ENCODE measurements at places on chromosomes 7 and 10.

DNA sequence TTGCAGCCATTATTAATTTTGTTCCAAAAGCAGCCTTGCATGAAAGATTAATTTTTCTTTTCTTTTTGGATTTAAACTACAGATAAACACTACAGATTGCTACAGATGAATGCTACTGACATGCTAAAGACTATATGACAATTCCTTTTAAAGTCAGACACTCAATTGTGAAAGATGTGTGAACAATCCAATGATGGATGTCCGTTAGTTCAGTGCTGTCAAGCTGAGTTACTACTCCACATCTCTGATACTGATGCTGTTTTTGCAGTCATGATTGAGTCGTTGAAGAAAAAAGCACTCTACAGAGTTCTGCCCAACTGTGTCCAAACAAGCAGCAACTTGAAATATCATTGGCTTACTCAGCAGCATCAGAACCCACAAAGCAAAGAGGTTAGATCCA is 146.8 kb downstream of the OTUD1 start:
- DNase-seq, result no peak

DNA sequence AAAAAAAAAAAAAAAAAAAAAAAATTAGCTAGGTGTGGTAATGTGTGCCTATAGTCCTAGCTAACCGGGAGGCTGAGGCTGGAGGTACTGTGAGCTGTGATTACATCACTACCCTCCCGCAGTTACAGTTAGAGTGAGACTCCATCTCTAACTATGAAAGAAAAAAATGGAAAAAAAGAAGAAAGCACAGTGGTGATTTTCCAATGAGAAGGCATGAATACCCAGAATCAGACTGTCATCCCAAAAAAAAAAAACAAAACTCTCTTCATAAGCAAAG is 269.9 kb upstream of the MKLN1 start:
- no peak for DNase-seq

- DNase-seq, result no peak
Observed at GRCh38 chr7:121621937-121622336, 225.8 kb upstream of the FAM3C start.

DNA sequence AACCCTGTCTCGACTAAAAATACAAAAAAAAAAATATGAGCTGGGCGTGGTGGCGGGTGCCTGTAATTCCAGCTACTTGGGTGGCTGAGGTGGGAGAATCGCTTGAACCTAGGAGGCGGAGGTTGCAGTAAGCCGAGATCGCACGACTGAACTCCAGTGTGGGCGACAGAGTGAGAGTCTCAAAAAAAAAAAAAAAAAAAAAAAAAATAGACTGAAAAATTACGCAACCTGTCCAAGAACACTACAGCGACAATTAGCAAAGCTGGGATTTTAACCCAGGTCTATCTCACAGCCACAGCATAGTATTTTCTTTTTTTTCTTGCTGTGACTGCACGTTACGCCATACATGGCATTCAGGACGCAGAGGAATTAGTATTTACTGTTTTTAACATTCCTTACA is 1.1 kb upstream of the RABGEF1 start:
- DNase-seq, result no peak

DNA sequence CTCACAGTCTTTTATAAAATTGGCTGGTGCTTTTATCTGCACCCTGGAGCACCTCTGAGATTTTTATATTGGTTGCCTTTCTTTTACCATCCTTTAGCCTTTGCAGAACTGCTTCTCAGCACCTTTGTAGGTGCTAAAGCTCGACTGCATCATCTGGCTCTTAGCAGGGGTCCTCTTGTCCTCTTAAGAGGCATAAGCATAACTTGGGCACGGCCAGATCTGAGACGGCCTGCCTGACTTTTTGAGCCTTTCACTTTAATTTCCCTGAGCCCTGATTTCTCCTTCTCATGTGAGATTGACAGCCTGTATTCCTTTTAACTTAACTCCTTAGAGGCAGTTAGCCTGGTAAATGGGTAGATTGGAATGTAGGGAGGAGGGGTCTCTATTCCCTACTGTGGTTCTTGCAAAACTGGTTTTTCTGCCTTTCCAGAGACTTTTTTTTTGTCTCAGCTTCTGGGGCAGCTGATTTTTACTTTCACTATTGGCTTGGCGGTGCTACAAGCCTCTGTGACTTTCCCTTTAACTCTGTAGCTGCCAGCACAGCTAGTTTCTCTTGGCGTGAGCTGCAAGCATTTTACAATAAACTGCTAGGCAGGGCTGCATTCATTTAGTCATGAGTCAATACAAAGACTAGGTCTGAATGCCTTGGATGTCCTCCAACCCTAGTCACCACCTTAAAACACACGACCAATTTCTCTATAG is 24.0 kb downstream of the ZPBP start:
- DNase-seq, result no peak

DNA sequence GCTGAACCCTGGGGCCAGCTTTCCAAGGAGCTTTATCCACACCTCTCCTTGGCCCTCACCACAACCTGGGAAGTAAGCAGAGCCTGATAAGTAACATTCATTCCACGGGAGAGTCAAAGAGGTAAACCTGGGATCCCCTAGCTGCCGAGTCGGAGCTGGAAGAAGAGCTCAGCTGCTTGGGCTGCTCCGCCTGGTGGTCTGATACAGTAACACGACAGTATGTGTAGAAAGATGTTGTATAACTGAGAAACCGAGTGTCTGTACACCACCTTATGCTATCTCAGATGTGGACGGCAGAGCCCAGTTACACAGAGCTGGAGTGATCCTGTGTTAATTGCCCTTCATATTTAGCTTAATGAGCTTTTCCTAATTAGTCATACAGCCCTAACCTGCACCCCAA is 151.3 kb upstream of the KMT2E start:
- DNase-seq, result no peak

DNA sequence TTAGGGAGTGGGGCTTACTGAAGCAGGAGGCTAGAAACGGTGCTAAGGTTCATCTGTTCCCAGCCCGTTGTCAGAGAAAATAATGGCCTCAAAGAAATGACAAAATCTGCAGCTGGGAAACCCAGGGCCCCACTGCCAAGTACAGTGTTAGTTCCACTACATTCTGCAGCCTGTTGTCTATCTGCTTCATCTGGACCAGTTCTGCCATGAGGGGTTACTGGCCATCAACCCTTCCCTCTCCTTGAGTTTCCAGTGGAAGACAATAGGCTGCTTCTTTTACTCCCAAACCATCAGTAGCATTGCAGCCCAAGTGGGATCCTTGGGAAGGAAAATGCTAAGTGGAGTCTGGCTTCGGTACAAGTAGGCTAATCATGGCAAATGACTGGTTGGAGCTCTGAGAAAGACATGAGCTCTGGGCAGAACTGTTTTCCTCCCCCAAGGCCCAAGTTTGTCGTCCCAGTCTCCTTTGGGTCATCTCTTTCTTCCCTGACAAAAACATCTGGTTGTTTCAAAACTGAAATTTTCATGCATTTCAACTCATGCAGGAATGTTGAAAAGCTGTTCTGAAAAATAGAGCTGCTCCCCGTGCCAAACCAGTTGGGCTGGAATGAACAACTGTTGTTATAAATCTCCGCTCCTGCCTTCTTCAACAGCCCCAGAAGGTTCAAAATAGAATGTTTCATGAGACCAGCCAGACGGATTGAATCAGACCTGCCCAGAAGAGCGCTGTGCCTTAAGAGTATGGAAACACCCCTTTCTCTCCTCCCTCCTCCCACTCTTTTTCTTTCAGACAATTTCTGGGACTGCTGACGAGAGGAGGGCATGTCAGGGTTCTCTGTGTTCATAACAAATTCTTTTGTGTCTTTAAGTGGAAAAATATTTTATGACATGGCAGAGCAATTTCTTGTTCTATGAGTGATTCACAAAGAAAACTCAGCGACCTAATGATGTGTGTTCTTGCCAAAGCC is 116.6 kb downstream of the RAB18 start:
- DNase-seq, result no peak

- DNase-seq, result no peak
Observed at GRCh38 chr10:5013385-5013784, 9.7 kb upstream of the AKR1C2 start.

DNA sequence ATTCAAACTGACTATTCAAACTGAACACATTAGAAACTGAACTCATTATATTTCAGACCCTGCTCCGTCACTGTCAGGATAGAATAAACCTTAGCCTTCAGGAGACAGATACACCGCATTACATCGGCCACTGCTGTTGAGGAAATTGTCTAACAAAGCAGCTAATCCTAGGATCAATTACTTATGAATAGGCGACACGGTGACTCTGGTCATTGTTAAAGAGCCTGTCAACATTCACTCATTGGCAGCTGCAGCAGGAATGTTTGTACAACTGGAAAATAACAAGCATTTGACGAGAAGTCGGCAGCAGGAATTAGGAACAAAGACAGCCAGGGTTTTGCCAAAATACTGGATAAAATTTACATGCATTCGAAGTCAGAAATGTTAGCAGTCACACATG is 112.0 kb upstream of the MKX start:
- no peak for DNase-seq

DNA sequence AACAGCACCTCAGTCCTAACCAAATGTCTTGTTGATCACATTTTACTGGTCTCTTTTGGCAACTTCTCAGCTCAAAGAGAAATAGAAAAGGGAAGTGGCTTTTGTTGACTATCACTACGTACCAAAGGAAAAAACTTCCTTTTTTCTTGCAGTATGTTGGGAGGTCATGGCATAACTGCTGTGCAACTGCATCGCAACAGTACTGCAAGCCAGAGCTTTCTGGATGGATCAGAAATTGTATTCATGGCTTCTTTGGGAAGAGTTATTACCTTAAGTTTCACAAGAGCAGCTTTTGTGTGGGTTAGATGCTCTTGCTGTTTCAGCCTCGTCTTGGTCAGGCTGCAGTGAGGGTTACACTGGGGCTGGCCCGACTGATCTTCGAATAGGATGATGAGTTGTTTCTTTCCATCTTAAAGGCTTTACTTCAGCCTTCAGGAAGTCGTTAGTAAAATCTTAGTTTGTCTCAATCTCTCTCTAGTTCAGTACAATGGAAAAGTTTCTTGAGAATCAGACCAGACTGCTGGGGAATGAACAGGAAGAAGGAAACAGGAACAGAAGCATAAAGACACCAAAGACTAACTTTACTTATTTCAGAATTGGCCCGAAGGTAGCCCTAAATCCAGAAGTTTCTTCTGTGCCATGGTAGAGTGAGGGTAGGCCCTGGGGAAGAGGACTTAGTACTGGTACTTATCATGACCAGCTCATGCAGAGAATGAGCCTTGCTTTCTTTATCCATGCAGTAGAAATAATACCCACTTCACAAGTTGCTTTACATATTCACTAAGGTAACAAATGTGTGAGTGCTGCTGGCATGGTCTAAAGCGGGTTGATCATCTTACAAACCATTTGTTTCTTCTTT is 153.6 kb downstream of the CELF2 start:
- no peak for DNase-seq

DNA sequence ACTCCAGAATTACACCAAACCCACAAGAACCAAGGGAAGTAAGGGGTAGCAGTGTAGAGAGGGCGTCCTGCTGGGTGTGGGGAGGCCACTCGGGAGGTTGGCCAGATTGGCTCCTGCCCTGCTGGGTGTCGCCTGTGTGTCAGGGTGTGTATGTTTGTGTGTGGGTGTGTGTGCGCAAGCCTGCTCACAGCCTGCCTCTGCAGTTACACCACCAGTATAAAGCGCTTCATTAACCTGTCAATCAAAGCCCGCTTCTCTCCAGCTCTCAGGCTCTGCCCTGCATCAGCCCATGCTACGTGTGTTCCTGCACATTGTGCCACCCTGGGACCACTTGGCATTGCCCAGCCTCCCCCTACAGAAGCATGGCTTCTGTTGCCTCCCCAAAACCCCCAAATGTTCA is 83.3 kb upstream of the PAX2 start:
- no peak for DNase-seq

GRCh38 chr10:101839416-101840063 is 4.1 kb downstream of the KCNIP2 start:
- peak; percentile 51 for DNase-seq

GRCh38 chr7:123711832-123712293 is 36.9 kb downstream of the WASL start:
- DNase-seq, result no peak

- peak; percentile 13 for DNase-seq
Observed at GRCh38 chr7:101126651-101127459, at the start of gene SERPINE1. SERPINE1 (plus strand) TSS chr7:101127104; CDS start chr7:101128394, 1,290 bp downstream.

DNA sequence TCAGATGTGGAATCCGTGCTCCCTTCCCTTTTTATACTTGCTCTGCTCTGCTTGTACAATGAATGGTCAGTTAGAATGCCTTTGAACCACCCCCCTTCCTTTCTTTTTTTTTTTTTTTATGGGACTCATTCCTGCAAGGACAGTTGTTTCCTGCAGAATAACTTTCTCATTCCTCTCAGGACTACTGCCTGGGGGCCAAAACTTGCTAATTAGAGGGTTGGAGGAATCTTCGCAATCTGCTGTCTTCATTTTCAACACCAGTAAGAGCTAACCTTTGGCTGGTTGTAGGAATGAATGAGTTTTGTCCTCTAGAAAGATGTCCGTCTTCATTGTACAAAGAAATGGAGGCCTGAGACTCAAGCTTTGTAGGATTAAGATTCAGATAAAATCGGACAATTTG is 868.1 kb downstream of the LRMDA start:
- no peak for DNase-seq

- DNase-seq, result no peak
Observed at GRCh38 chr7:98196706-98197605, 14.3 kb upstream of the BHLHA15 start.

DNA sequence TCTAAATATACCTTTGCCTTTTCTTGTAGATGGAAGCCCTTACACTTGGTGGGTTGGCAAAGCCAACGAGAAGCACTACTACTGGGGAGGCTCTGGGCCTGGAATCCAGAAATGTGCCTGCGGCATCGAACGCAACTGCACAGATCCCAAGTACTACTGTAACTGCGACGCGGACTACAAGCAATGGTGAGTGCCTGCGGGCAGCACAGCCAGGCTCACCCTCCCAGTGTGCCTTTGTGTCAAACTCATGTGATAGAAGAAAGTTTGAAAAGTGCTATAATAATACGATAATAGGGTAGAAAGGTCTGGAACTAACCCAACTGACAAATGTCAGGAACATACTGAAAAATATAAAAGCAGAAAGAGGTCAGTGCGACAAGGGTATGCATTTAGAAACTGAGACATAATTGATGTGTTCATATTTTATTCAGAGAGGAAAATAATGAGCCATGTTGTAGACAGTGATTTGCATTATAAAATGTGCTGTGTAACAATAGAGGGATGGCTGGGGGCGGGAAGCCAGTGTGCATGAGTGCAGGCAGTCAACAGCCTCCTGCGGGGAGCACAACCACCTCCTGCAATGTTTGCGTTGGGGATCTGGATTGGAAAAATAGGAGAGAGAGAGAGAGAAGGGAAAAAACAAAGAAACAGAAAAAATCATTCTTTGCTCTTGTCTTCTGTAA is 686.9 kb upstream of the C7orf33 start:
- DNase-seq, result no peak

DNA sequence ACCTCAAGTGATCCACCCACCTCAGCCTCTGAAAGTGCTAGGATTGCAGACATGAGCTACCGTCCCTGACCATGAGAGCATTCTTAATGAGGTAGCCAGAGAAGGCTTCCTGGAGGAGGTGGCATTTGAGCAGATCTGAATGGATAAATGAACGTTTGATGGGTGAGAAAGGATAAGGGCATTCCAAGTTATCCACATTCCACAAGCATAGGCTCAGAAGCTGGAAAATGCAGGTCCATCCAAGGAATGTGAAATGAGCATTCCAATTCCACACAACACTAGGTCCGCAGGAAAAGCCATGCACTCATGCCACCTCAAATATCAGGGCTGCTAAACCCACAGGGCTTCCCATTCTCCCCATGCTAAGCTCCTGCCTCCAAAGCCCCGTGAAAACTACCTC is 17.0 kb downstream of the TMEM130 start:
- no peak for DNase-seq

All from stimulated activated CD4-positive, alpha-beta T cell treated with anti-CD3 and anti-CD28 coated beads, Interleukin-4, amount 100 ng/mL, for 48 hours (primary cell).